ENCODE measurements at places on chromosomes 7 and 10.

GRCh38 chr10:128579280-128579865 is 453.1 kb upstream of the MKI67 start:
- no peak for DNase-seq

DNA sequence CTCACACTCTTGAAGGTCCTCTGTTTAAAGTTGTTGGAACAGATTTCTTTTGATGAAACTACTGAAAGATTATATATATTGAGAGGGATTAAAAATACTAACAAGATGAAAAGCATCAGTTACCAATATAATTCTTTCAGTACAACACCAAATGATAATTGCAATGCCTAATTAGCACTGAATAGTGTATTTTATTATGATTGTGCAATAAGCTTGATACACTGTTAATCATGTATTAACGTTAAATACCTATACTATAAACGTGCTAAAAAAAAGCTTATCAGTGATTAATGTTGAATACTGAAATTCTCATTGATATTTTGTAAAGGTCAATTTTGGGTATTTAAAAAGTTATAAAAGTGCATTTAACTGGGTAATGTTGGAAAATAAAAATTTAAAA is 61.5 kb downstream of the HIBADH start:
- DNase-seq, result no peak

DNA sequence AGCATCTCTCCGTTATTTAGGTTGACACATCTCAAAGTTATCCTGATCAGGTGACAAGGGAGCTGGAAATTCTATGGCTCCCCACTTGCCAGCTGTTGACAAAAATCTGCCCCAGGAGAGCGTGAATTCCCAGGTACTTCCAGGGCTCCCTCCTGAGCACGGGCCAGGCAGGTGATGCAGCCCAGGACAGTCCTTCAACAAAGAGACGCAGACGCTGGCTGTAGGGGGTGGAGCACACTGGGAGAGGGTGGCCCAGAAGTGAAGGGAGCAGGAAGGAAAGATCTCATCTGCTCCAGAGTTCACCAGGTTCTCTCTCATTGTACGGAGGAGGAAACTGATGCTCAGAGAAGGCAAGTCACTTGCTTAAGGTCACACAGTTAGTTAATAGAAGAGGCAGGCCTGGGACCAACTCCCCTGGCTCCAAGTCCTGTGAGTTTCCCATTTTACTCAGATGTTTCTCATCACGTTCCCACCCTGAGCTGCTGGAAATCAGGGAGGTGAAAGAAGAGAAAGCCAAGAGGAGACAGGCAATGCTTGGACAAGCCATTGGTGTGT is 41.0 kb upstream of the CHST3 start:
- no peak for DNase-seq

GRCh38 chr7:116951366-116952292 is 1.7 kb upstream of the ST7 start:
- DNase-seq, result no peak

- DNase-seq, result no peak
These were observed 5.0 kb downstream of the LSMEM1 start for GRCh38 chr7:112485766-112486165.

DNA sequence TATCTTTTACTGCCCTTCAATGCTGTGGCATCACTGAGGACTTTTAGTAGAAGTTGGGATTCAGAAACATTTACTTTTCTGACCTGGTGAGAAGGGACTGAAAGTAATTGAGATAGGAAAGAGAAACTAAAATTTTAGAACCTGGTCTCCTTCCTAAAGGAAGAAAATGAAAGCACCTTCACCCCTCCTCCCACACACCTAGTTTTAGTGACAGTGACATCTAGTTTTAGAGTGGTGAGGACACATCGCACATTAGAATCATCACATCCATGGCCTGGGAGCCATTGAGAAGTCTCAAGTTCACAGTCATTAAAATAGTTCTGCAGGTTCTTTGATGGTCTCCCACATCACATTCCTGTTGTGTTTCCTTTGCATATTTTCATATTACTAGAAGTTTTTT is 16.1 kb downstream of the TAS2R41 start:
- no peak for DNase-seq

- no peak for DNase-seq
These were observed 158.9 kb upstream of the TMEM106B start for GRCh38 chr7:12052211-12052610.

DNA sequence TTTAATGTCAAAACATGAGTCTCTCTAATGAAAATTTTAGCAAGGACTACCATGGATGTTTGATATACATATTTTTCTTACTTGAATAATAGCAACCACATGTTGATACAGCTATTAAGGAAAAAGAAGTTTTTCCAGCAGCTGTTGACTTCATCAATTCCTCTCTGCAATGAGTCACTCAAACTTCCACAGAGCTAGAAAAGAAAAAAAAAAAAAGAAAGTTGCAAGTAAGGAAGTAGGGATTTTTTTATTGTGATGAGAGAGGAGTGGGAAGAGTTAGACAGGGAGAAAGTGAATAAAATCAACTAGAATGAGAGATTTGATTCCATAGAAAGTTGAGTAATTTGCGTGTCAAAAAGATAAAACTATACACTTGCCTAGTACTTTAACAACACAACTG is 46.2 kb downstream of the CAV1 start:
- no peak for DNase-seq

GRCh38 chr7:31028417-31028992 is 23.6 kb upstream of the ADCYAP1R1 start:
- DNase-seq, result no peak

- no peak for DNase-seq
These were observed 42.4 kb downstream of the CABCOCO1 start for GRCh38 chr10:61705022-61705613.

GRCh38 chr7:18960725-18961124 is 156.7 kb downstream of the TWIST1 start:
- DNase-seq, result no peak

DNA sequence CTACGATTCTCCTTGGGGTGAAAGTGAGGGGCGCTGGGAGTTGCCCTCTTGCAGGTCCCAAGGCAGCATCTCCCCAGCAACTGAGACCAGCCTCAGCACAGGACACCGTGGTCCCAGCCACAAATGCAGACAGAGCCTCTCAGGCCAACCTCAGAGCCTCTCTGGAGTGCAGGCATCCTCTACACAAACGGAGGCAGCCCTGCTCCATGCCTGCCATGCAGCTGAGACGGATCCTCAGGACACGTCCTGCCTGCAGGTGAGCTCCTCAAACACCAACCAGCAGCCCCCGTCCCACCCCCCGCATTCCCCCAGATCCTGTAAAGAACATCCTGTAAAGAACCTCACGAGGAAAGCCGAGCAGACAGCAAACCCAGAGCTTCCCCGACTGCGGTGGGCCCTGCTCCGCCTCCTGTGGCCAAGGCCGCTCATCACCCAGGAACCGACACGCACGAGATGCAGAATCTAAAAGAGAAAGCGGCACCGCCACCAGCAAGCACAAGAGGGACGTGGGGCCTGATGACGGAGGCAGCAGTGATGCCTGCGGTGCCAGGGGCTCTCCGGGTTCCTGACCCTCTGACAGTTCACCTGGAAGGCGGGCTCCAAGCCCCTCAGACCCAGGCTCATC is 186.9 kb downstream of the PTPRN2 start:
- no peak for DNase-seq

GRCh38 chr7:39535720-39536119 is 30.5 kb upstream of the YAE1 start:
- no peak for DNase-seq

- no peak for DNase-seq
These were observed 44.7 kb downstream of the AVL9 start for GRCh38 chr7:32539919-32540531.

GRCh38 chr10:47173929-47174442 is 126.0 kb upstream of the GDF10 start:
- DNase-seq, result no peak

DNA sequence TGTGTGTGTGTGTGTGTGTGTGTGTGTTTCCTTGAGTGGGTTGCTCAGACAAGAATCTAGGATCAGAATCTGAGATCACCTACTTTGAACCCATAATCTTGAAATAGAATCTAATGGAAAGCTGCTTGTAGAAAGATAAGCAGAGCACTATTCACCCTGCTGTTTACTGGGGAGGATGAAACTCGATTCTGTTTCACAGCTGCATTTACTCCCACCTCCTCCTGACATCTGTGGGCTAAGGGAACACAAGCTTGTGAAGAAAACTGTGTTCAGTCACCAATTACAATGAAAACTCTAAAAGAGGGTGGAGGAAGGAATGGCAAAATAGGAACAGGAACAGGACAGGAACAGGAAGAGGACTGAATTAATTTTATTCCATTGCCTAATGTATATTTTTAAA is 269.5 kb downstream of the TSPAN12 start:
- no peak for DNase-seq

GRCh38 chr7:142375710-142376313 is 118.0 kb upstream of the PRSS58 start:
- DNase-seq, result no peak

GRCh38 chr7:18489624-18490023 is 5.9 kb upstream of the HDAC9 start:
- no peak for DNase-seq

- DNase-seq, result no peak
These were observed 620.1 kb upstream of the MGMT start for GRCh38 chr10:128846927-128847326.

- no peak for DNase-seq
These were observed 80.0 kb downstream of the EEPD1 start for GRCh38 chr7:36232971-36233550.

DNA sequence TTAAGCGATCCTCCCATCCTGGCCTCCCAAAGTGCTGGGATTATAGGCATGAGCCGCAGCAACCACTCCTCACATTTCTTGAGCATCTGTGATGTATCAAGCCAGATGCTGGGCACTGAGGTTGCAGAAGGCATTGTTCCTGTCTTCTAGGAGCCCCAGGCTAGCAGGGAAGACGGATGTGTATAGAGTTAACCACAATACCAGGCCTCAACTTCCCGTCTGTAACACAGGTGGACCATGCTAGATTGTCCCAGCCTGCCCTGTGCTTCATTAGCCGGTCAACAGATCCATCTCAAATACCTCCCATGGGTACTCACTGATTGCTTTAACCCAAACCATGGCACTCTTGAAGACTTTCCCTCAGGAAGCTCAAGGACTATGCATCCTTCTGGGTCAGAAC is 1.8 kb upstream of the CLDN4 start:
- no peak for DNase-seq

- DNase-seq, result no peak
These were observed 62.5 kb downstream of the MPP7 start for GRCh38 chr10:28240400-28240799.

- no peak for DNase-seq
These were observed 12.3 kb downstream of the AOAH start for GRCh38 chr7:36712015-36712414.

All from effector CD4-positive, alpha-beta T cell (primary cell).